Activated naive CD4-positive, alpha-beta T cell (primary cell): ENCODE measurements at places on chromosomes 3 and 15.

DNA sequence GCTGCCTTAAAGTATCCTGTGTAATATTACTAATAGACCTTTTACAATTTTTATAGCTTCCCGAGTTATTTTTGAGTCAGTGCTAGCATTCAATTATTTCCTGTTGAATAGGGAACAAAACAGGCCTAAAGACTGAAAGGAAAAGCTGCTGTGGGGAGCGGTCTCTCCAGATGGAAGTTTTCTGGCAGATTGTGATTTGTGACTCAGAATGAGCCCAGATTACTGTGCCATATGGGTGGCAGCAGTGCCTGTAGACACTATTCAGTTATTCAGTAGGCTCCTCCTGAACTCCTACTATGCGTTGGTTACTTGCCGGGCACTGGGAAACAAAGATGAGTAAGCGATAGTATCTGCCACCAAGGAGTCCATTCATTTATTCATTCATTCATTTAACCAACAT lies 211.8 kb downstream of the CHST2 start:
- DNase-seq: no peak

- no peak for DNase-seq
These were observed 18.9 kb downstream of the CMTM6 start for GRCh38 chr3:32483772-32484171.

- no peak for DNase-seq
These were observed 41.5 kb downstream of the RARB start for GRCh38 chr3:25469558-25469957.

DNA sequence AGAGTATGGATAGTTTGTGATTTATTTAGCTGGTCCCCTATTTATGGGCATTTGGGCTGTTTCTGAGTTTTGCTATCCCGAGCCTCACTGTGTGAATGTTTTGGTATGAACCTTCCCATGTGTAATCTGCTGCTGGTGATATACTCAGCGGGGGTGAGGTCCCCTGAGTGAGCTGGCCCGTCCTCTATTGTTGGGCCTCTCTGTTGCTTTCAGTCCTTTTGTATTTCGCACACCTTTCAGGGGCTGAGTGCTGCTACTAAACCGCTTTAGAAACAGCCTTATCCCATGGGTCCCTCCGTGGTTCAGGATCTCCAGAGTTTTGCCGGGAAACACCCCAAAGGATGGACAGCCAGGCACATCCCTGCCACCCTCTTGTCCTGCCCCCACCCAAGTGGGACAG lies 94.5 kb downstream of the WNT7A start:
- DNase-seq: no peak

- no peak for DNase-seq
These were observed 596.6 kb upstream of the AGTR1 start for GRCh38 chr3:148101061-148101460.

DNA sequence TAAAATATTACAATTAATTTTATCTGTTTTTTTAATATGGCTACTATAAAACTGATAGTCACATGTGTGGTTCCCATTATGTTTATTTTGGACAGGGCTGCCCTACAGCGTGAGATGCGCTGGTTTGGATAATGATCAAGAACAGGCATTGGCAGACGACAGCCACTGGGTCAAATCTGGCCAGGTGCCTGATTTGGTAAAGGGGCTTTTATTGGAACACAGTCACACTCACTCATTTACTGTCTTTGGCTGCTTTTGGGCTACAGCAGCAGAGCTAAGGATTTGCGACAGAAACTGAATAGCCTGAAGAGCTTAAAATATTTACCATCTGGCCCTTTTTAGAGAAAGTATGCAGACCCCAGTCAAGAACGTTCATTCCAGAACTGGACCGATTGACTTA lies 724.2 kb upstream of the CFAP20DC start:
- DNase-seq: no peak

GRCh38 chr3:39196671-39197356 lies 4.4 kb upstream of the XIRP1 start:
- DNase-seq: no peak
